Caco-2 (cell line): ENCODE measurements at places on chromosomes 1 and 21.
A peak's percentile ranks its signal among the peaks of the same experiment; 100 is the strongest.

GRCh38 chr1:52145137-52145536 is 3.2 kb downstream of the ZFYVE9 start:
- DNase-seq = no peak

DNA sequence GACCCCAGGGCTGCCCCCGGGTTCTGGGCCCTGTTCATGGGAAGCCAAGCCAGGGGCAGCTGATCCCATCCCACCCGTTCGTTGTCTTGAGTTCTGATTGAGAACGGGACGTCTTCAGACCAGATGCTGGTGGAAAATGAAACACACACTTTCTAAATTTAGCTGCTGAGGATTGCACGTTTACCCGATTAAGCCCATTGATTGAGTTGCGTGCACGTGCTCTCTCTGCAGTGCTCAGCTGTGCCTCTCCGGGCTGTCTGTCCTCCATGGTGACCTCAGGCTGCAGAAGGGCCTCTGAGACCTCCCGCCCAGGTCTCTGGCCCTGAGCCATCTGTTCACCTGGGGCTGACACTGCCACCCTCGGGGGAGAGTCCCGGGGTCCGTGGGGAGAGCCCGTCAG is 27.0 kb upstream of the PEX10 start:
- no peak for DNase-seq

- peak; percentile 68 for DNase-seq
Measured at GRCh38 chr21:36509973-36510664, 30.2 kb upstream of the CLDN14 start.

DNA sequence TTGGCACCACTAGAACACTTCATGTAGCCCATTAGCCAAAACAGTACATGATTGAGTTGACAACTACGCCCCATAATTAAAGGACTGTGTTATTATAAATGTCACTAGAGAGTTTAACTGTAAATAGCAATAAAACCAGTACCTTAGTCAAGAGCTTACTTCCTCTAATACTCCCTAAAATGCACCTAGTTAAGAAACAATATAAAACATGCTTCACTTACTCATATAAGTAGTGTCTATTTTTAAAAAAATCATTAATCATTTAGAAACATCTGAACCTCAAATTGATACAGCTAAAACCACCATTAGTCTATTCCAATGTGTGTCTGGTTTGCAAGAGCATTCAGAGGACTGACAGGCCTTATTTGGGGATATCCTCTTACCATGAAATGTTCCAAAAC is 25.3 kb downstream of the PTP4A2 start:
- no peak for DNase-seq

DNA sequence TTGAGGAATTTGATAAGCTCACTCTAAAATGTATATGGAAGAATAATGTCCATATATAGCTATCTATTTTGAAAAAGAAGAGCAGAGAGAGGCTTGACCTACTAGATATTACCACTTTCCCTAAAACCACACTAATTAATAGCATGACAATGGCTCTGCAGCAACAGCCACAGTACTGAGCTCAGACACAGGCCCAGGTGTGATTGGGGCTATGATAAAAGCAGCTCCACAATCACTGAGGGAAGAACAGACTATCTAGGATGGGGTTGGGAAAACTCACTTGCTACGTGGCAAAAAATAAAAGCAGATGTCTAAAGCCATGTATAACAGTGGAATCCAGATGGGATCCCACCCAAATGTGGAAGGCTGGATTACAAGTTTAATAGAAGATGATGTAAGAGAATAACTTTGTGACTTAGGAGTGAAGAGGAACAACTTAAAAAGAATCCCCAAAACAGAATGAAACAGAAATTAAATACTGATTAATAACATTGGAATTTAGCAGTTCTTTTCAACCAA is 80.8 kb upstream of the RAB4A start:
- no peak for DNase-seq
